ENCODE measurements at places on chromosomes 7 and 10.

DNA sequence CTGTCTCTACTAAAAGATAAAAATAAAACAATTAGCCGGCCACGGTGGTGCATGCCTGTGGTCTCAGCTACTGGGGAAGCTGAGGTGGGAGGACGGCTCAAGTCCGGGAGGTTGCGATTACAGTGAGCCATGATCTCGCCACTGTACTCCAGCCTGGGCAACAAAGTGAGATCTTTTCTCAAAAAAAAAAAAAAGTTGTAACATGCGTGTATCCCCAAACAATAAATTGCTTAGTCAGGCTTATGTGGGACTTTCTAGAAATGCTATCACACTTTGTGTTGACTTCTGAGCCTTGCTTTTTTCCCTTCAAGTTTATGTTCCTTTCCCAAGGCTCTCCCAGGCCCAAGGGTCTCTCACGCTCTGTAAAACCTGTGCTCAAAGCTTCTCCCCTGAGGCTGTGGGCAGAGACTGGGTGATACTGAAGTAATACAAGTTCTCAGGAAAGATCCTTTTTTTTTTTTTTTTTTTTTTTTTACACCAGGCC, 88.0 kb upstream of the TNS3 start:
- no peak for DNase-seq

DNA sequence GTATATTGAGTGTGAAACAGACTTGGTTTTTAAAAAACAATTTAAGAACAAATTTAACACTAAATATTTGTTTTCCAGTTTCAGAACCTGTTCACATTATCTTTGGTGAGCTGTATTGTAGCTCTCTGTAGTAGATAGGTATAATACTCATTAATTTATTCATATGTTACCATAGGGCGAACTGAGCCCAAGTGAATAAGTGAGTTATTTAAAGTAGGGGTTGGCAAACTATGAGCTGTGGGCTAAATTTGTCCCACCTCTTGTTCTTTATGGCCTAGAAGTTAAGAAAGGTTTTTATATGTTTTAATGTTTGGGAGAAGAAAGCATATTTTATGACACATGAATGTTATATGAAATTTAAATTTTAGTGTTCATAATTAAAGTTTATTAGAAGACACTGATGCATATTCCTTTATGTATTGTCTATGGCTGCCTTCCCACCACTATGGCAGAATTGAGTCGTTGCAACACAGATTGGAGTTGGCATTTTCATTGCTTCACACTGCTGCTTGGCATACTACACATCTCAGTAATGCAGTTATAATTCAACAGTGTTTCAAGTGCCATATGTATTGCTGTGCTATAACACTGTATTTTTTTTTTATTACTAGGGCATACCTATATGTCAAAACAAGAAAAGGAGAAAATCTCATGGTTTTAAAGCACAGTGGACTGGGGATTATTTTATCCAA, 146.5 kb downstream of the ADK start:
- DNase-seq = no peak

DNA sequence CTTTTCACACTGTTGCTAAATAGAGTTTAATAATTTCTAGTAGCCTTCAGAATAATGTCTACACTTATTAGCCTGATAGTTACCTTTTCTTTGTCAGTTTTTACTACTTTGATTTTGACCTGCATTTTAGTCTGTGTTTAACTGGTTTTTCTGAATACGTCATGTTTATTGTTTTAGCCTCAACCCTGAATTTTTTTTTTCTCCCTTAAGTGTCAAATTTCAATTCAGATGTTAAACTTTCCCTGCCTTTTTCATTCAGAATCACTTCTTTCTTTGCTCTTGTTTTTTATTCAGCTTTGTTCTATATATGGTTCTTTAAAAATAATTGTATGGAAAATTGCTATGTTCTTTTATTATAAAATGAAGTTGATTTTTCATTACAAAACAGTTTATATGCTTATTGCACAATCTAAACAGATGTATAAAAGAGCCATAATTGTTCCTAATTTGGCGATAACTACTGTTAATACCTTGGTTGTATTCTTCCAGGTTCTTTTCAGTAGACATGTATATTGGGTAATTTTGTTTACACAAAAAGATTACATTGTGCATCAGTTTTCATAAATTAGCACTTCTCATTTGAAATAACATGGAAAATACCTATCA, 159.7 kb downstream of the ADK start:
- no peak for DNase-seq

- no peak for DNase-seq
These were observed 4.6 kb downstream of the PDAP1 start for GRCh38 chr7:99403764-99404163.

DNA sequence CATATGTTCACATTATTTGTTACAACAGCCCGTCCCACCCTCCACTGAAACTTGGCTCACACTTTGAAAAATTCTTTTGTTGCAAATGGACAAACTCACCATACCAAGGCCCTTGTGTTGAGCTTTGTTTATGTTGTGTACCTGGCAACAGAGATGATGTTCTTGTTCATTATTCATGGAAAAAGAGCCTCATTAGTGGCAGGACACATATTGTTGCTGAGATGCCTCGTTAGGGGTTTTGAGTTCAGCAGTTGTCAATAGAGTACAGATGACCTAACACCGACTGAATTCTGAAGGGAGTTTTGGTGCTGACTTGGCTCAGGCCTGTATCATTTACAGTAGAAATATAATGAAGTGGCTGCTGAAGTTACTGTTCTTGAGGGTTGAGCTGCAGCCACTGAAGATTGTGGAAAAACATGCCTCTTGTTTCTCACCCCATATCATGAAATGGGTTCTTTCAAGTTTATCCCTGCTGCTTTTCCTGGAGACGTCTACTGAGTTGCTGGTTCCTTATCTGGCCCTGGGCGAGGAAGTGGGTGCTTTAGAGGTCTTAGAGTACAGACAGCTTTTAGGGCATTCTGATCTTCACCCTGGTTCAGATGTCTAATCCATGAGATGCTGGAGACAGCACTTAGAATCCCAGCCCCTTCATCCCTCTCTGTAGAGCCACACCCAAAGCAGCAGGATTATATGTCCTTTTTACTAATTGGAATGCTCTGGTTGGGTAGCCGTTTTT, 149.7 kb downstream of the WNT2 start:
- no peak for DNase-seq

DNA sequence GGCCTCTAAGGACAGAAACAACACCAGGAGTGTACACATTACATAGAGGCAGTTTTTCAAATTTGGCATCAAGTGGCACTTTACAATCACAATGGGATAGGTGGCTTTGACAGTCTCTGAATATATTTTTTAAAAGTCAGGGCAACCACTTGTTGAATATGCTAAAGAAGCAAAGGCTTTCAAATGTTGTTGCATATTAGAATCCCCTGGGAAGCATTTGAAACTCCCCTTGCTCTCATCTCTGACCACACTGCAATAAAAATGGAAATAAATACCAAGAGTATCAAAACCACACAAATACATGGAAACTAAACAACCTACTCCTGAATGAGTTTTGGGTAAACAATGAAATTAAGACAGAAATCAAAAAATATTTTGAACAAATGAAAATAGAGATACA, 106.5 kb upstream of the RAB11FIP2 start:
- DNase-seq = no peak

- DNase-seq = no peak
These were observed 1307.6 kb downstream of the XPNPEP1 start for GRCh38 chr10:108615576-108616320.

- DNase-seq = no peak
These were observed 1.9 kb downstream of the PLA2G12B start for GRCh38 chr10:72952642-72953158.

- no peak for DNase-seq
These were observed 6.0 kb upstream of the CROT start for GRCh38 chr7:87339373-87339897.

DNA sequence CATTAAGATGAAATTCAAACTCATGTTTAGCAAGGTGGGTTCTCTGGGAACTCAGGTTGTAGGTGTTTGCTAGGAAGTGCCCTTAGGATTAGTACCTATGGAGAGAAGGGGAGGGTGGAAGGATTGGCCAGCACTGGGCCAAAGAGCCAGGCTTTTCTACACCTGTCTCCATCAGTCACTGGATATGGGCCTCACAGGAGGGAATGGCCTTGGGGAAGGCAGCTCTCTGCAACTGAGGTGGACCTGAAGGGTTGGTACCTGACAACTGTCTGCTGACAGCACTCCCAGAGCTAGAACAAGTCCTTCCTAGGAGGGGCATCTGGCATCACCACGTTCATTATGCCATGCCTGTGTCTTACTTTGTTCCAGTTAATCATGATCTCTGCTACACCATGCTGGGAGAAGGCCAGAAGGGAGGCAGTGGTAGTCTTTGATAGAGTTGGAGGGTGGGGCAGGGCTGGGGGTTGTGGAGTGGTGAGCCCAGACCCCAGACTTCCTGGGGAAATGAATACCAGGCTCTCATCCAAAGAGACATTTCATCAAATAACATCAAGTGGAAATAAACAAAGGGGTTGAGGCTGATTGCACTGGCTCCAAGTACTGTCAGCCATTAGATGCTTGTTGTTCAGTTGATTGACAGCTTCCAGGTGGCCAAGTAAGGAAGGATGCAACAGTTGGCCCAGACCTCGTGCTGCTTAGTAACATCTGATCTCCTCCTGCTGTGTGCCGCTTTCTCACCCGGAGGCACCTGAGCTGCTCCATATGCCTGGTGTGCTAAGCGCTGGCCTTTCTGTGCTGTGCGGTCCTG, 70.6 kb upstream of the PIK3CG start:
- DNase-seq = no peak

Data from GM04504 (cell line).